ENCODE measurements at places on chromosomes 16 and 17.

DNA sequence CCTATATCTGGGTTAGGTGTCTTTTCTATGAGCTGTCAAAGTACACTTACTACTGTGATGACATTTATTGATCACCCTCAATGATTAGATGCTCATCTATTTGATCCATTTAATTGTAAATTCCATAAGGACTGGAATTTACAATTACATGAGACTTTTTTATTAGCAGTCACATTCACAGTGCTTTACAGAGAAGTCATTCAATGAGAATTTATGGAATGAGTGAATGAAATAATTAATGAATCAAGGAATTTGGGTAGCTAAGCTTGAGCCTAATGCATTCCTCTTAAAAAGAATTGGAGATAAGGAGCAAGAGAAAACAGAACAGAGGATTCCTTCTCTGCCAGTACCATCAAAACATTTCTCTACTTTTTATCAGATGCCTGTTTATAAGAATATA is 1437.5 kb upstream of the CDH8 start:
- no peak for DNase-seq

GRCh38 chr16:47043200-47043599 is 69.7 kb upstream of the DNAJA2 start:
- DNase-seq, result no peak

DNA sequence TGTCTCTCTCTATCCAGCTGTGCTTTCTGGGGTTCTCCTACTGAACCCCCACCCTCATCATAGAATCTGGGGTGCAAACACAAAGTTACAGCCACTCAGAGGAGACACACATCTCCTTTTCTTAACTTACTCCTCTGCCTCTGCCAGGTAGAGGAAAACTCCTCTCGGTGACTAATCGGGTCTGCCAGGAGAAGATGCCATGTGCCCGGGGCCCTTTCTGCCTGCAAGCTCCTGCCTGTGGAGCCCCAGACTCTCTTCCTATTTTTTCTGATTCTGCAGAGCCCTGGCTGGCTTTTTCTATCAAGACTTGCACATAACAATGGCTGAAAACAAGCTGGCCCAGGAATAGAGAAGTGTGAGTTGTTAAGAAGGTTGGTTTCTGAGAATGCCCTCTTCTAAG is 10.4 kb downstream of the SLC6A4 start:
- no peak for DNase-seq

- no peak for DNase-seq
These were observed 40.6 kb upstream of the ZC3H18 start for GRCh38 chr16:88529596-88529995.

DNA sequence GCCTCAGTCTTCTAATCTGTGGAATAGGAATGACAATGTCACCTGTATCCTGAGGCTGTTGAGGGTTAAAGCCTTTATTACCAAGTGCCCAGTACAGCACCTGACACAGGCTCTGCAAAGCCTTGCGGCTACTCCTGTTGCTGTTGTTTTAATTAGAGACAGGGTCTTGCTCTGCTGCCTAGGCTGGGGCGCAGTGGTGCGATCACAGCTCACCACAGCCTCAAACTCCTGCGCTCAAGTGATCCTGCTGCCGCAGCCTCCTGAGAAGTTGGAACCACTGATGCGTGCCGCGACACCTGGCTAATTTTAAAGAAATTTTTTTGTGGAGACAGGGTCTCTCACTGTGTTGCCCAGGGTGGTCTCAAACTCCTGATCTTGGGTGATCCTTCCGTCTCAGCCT is 5.4 kb downstream of the GSE1 start:
- DNase-seq, result no peak

DNA sequence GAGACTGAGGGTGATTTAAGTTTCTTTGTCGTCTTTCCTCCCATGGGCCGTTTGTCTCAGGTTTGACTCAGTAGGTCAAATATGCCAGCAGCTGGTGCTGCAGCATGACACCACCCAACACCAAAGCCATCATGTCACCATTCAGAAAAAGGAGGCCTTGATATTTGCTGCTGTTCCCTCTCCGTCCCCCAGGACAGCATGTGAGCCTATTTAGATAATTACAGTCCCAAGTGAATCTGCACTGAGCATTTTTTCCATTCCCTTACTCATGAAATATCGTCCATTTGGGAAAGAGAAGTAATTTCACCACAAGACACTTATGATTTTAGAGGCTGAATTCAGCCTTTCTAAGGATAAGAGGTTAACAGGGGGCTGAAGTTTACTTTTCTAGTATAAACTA is 62.2 kb upstream of the ADORA2B start:
- no peak for DNase-seq

GRCh38 chr17:17824119-17824782 is 12.5 kb downstream of the SREBF1 start:
- no peak for DNase-seq

- DNase-seq, result no peak
These were observed 86.6 kb downstream of the SNX11 start for GRCh38 chr17:48194097-48194550.

Data from right kidney (tissue), 9 donors.